ENCODE measurements at places on chromosomes 16 and 17.
A peak's percentile ranks its signal among the peaks of the same experiment; 100 is the strongest.

- no peak for DNase-seq
Observed at GRCh38 chr16:85730186-85730465, 20.8 kb downstream of the C16orf74 start.

GRCh38 chr16:21685034-21685455 lies 21.3 kb downstream of the OTOA start:
- peak; percentile 79 for DNase-seq

- no peak for DNase-seq
Observed at GRCh38 chr16:81642943-81643342, 136.1 kb upstream of the PLCG2 start.

- DNase-seq, result peak; percentile 78
Observed at GRCh38 chr16:4511441-4512082, 27.0 kb downstream of the CDIP1 start.

DNA sequence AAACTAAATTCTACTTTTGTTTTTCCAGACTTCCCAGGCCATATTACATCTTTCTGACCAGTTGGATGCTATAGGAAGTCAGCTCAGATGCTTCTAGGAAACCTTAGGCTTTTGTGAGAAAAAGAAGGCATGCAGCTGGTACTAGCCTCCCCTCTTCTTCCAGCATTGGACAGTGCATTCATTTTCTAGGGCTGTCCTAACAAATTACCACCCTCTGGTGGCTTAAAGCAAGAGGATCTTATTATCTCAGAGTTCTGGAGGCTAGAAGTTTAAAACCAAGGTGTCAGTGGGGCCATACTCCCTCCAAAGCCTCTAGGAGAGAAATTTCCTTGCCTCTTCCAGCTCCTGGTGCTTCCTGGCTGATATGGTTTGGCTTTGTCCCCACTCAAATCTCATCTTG lies 467.8 kb downstream of the SLC39A11 start:
- DNase-seq, result no peak

GRCh38 chr17:41581366-41582060 lies 5.2 kb downstream of the KRT14 start:
- DNase-seq, result no peak

GRCh38 chr16:57042157-57043111 lies 49.9 kb upstream of the CPNE2 start:
- DNase-seq, result no peak

- no peak for DNase-seq
Observed at GRCh38 chr16:66295761-66296546, 70.5 kb upstream of the CDH5 start.

DNA sequence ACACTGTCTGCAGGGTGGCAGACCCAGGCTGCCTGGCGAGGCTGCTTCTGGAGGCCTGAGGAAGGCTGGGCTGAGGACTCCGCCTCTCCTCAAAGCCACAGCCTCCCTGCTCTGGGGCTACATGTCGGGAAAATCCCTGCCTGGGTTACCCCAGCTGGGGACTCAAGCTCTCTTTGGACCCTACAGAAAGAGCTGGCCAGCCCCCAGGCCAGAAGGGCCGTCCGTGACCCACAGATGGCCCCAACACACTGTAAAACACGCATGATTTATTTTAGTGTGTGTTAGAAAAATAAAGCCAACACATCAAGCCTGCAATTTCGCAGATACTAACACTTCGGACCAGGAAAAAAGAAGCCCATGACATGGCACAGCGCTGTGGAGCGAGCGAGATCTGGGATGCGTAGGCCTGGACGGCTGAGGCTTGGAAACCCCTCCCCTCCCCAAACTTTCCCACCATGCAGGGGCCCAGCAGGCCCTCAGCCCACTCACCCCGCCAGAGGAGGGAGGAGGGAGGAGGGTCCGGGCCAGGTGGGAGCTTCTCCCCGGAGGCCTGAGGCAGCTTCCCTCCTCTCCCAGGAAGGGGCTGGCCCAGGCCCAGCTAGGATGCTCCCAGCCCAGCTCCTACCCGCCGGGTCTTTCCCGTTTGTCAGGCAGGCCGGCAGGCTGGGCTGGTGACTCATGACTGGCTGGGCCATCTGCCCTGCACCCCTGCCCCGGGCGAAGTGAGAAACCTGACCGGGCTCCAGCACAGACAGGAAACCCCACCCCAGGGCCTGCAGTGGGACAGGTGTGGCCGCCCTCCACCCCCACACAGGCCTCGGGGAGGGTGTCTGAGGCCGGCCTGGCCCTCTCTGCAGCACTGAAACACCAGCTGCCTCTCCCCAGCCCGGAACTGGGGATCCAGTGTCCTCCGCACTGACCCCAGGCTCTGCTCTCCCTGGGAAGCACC lies 34.1 kb upstream of the SLC38A10 start:
- DNase-seq, result peak; percentile 65

DNA sequence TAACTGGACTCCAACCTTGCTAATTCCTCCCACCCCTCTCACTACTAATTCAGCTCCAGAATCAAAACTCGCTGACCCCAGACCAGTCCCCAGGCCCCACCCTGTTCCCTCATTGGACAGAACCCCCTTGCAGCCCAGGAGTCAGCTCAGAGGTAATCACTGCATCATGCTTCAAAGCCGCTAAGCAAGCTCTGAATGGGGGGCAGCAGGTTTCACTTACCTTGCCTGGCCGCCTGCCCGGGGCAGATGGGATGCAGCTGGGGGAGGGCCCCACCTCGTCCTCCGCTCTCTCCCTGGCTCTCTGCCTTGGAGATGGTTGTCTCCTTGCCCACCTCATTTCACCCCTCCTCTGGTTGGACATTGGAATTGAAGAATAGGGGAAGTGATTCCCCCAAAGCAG lies 4.8 kb upstream of the NGFR start:
- no peak for DNase-seq

DNA sequence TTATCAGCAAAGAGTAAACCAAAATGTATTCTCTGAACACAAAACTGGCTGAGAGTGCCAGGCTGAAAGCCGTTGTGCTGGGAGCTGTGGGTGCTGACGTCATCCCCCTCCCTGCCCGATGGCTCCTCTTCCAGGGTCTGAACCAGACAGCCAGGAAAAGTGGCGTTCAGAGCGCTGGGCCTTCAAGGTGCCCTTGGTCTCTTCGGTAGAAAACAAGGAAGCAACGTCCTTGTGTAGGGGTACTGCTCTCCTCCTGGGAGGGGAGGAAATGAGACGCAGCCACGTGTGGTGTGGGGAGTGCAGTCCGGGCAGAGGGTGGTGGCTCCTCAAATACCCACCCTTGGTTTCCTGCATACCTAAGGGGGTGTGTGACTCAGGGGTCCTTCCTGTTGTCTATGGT lies 394.7 kb downstream of the SEC14L1 start:
- DNase-seq, result no peak

DNA sequence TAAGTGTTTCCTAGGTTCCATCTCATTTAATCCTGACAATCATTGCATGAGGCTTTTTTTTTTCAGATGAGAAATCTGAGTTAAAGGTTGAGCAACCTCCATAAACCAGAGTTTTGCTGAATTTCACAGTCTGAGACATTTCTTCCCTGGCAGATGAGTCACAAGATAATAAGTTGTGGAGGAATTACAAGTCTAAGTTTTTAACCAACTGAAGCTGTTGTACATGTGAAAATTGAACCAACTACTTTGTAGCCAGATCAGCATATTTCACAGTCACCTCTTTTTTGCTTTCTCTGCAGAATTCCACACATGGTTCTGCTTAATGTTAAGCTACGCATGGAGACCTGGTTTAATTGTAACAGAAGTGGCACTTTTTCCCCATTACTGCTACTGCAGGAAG lies 765.6 kb downstream of the CDH11 start:
- DNase-seq, result no peak

DNA sequence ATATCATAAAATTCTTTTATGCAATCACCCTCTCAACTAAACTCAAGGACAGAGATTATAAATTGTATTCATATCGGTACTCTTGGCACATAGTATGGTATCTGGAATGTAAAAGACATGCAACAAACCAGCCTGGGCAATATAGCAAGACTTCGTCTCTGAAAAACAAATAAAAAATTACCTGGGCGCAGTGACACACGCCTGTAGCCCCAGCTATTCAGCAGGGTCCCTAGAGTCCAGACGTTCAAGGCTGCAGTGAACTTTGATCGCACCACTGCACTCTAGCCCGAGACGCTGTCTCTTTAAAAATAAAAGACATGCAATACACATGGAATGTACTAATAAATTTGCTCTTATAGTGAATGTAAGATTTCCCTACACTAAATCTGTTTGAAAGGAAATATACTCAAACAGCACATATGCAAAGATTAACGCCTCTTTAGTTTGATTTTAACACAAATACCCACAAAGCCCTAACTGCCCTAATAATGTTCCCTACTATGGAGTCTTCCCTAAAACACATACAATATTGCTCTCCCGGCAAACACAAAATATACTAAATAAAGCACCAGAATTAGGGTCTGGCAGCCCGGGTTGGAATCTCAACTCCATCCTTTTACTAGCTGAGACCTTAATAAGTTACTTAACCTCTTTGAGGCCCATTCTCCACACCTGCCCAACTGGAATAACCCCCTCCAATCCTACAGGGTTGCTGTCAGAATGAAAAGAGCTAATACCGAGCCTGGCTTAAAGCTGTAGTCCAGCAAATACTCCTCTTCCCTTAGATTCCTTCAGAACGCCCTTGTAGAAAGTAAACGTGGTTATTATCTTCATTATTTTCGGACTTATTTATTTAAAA lies 1.2 kb downstream of the ABCA5 start:
- DNase-seq, result peak; percentile 74

- DNase-seq, result no peak
Observed at GRCh38 chr17:77300016-77300686, 159.4 kb downstream of the SEC14L1 start.

- no peak for DNase-seq
Observed at GRCh38 chr17:79142375-79142774, 67.8 kb downstream of the ENGASE start.

GRCh38 chr16:29743827-29744531 lies 1.8 kb downstream of the C16orf54 start:
- DNase-seq, result no peak

DNA sequence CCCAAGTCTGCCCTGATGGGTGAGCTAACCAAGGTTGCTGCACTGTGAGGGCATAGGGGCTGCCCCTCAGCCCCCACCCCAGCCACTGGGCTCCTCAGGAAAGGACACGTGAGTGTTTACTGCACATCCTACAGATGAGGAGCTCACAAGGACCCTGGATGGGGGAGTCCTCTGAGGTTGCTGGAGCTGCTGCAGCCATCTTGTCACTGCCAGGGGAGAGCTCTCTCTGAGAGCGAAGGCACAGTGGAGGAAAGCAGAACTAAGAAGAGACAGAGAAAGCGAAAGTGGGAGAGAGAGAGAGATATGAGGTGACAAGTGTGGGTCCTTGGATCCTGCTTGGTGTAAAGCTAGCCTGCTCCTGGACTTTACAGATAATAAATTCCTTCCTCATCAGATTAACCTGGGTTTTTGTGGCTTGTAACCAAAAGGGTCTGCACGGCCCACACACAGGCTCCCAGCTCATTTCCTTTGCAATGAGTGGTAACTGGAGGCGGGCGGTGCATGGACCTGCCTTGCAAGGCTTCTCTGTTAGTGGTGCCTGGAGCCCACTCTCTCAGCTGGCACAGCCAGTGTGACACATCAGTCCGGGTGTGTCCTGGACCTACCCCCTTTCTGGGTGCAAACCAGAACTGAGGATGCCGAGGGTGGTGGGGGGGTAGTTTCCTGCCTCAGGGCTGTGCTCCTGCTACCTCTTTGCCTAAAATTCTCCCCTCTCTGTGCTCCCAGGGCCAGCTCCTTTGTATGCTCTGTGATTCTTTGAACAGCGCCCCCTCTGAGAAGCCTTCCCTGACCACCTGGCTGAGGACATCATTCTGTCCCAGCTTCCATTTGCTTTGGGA lies 14.2 kb downstream of the SNX20 start:
- DNase-seq, result no peak

DNA sequence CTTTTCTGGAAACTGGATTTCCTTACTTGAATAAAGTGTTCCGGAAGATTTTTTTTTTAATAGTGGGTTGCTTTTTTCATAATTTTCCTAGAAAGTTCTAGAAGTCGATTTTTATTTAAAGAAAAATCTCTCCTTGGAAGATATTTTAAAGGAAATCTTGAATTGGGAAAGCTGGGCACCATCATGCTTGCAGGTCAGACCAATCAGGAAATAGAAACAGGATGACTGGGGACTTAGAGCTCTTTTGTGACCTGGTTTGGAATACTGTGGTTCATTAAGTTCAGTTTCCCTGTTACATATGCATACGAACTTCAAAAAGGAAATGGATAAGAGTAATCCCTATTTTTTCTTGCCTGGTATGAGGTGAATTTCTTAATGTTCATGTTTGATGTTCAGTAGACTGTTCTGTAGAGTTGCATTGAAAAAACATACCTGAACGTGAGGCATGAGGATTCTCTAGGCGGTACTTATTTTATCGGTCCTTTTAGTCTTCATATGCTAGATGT lies 1.2 kb downstream of the NFATC3 start:
- peak; percentile 52 for DNase-seq

GRCh38 chr16:81633680-81634379 lies 145.3 kb upstream of the PLCG2 start:
- DNase-seq, result no peak
